ENCODE measurements at places on chromosomes 7 and 10. TPM values are rescaled to one million over a fixed set of nuclear protein-coding genes. Genes with fewer than 3 reads are reported as not detected.

DNA sequence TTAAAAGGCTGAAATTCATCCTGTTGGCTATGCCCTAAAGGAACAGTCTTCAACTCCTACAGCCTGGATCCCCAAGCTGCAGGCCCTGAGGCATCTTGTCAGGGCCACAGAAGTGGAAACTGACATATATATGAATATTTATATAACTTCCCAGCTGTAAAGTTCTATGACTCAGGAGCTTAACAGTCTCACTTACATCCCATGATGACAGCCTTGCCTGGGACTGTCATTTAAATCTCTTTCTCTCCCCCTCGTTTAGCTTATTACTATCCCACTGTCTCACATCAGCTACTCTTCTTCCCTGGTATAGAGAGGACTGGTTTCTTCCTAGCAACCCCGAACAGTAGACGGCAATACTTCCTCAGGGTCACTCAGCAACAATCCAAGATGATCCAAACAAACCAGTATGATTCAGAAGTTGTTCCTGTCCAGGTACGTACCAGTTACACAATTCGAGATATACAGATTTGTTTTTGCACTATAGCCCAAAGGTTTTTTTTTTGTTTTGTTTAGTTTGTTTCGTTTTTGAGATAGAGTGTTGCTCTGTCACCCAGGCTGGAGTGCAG is 22.7 kb downstream of the KIAA1549 start:
- peak; percentile 47 for DNase-seq
- no peak overlapping the region for H3K27ac ChIP-seq
- no peaks in the 10 kb centered on the region for H3K36me3 ChIP-seq
- no peaks in the 10 kb centered on the region for H3K27me3 ChIP-seq
- H3K4me3 ChIP-seq = no peak overlapping the region

DNA sequence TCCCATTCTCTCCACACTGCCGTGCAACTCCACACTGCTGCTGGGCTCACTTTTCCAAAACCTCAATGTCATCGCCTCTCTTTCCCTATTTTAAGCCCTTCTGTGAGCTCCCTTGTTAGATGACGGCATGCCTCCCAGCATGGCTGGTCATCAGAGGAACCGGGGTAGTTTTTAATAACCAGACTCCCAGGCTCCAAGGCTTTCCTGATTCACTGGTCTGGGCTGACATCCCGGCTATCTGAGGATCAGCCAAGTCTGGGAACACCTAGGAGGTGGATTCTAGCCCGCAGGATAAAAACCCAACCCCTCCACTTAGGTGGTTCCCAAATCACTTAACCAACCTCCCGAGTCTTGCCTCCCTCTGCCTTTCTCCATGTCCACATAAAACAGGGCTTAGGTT is 295.4 kb upstream of the FZD8 start:
- H3K4me3 ChIP-seq = no peak overlapping the region
- no peak for DNase-seq

GRCh38 chr10:248307-248706 is 113.1 kb downstream of the ZMYND11 start:
- no peaks in the 10 kb centered on the region for H3K27me3 ChIP-seq
- no peak for DNase-seq
- no peak overlapping the region for H3K27ac ChIP-seq
- H3K36me3 ChIP-seq = peaks cover 43% of the 10 kb centered on the region
- H3K4me1 ChIP-seq = no peaks in the 10 kb centered on the region

- H3K36me3 ChIP-seq = no peaks in the 10 kb centered on the region
- peaks cover 8% of the 10 kb centered on the region for H3K27me3 ChIP-seq
- no peak overlapping the region for H3K4me3 ChIP-seq
- H3K4me1 ChIP-seq = no peaks in the 10 kb centered on the region
Measured at GRCh38 chr7:8260871-8261694, 884 bp downstream of the ICA1 start.

- no peaks in the 10 kb centered on the region for H3K27me3 ChIP-seq
- no peaks in the 10 kb centered on the region for H3K4me1 ChIP-seq
- no peak overlapping the region for H3K27ac ChIP-seq
- no peak overlapping the region for H3K4me3 ChIP-seq
- no peaks in the 10 kb centered on the region for H3K36me3 ChIP-seq
Measured at GRCh38 chr10:96441987-96442643, 71.6 kb downstream of the TLL2 start.

DNA sequence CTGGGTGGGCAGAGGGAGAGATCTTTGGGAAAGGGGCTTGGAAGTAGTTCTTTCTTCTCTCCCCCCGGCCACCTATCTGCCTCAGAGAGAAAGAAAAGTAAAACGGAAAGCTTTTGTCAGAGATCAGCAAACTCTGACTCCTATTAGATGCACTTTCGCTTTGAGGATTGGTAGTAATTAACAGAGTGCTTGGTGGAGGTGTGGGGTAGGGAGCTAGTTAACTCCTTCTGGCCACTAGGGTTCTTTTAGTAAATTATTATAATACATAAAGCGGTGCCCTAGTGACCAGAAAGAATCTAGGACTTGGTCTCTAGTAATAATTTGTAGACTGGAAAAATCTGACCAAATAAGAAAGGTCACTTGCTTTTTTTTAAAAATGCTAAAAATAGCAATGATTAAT is 54.6 kb downstream of the CPVL start:
- H3K27me3 ChIP-seq = peaks cover 13% of the 10 kb centered on the region
- peaks cover 2% of the 10 kb centered on the region for H3K4me1 ChIP-seq
- no peaks in the 10 kb centered on the region for H3K36me3 ChIP-seq
- DNase-seq = no peak

GRCh38 chr7:24283897-24284698 is at the start of gene NPY:
TSS of gene NPY (plus strand) at chr7:24284190. CDS start at chr7:24285241, 1,051 bp downstream.
- H3K27ac ChIP-seq = no peak within 1 kb of the TSS
- no peaks in the 10 kb centered on the region for H3K4me1 ChIP-seq
- H3K36me3 ChIP-seq = no peaks in the 10 kb centered on the region

GRCh38 chr10:80755893-80756292 is 218.2 kb downstream of the SH2D4B start:
- H3K27me3 ChIP-seq = no peaks in the 10 kb centered on the region
- no peak overlapping the region for H3K4me3 ChIP-seq
- H3K4me1 ChIP-seq = no peaks in the 10 kb centered on the region
- no peaks in the 10 kb centered on the region for H3K36me3 ChIP-seq
- H3K27ac ChIP-seq = no peak overlapping the region

DNA sequence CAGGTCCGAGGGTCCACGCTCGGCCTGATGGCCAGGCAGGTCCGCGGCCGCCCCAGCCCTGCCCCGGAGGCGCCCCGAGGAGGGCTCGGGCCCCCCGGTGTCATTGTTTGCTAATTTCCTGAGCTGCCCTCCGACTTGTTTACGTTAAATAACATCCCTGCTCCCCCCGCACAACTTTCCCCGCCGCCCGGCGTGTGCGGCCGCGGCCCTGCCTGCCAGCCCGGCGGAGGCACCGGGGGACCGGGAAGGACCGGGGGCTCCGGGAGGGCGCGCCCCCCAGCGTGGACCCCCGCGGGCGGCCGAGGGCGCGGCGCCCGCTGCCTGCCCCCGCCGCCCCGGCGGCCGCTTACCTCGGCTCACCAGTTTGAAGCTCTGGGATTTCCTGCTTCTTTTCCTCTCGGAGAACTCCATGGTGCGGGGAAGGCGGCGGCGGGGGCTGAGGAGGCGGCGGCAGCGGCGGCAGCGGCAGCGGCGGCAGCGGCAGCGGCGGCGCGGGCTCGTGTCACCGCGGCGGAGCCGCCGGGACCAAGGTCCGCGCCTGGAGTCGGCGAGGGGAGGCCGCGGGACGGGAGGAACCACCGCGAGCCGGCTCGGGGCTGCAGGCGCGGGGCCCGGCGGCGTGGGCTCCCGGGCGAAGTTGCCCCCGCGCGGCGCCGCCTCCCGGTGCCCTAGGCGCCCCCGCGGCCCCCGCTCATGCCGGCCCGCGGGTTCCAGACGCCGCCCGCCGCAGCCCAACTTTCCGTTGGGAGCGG is 515 bp downstream of the BEND7 start:
- H3K4me1 ChIP-seq = peaks cover 3% of the 10 kb centered on the region
- H3K27me3 ChIP-seq = peaks cover 2% of the 10 kb centered on the region
- H3K36me3 ChIP-seq = no peaks in the 10 kb centered on the region
- no peak for DNase-seq
- H3K27ac ChIP-seq = no peak overlapping the region

DNA sequence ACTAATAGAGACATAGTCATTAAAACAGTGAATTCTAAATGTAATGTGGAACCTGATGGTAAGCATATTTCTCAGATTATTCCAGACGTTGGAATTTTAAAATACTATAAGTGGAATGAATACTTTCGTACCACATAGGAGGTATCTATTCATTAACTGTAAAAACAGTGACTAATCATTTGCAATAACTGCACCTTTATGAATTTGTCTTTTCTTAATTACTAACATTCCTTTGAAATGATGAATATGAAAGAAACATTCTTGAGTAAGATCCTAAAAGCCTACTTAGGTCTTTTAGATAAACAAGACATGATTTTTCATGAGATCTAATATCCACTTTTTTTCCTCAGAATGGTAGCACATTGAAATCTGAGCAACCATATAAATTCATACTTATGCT is 549.0 kb upstream of the LRRN3 start:
- DNase-seq = peak; percentile 67
- H3K36me3 ChIP-seq = no peaks in the 10 kb centered on the region
- no peak overlapping the region for H3K27ac ChIP-seq
- H3K4me3 ChIP-seq = no peak overlapping the region
- H3K27me3 ChIP-seq = no peaks in the 10 kb centered on the region

DNA sequence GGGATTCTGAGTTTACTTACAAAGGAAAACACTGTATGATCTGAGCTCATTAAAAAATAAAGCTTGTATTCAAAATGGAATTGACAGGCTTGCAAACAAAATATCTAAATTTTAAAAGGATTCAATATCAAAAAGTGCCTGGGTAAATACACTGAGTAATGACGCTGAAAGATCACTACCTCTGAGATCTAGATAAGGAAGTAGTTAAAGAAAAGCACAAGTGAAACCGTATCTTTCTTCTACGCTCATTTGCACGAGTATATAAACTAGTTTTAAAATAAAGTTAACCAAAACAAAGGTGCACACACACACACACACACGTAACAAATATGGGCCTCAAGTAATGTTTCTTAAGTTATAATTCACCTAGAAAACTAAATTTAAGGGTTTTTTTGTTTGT is 93.4 kb downstream of the SNX13 start:
- H3K4me3 ChIP-seq = no peak overlapping the region
- DNase-seq = no peak
- H3K27me3 ChIP-seq = no peaks in the 10 kb centered on the region
- H3K4me1 ChIP-seq = peaks cover 2% of the 10 kb centered on the region
- H3K27ac ChIP-seq = no peak overlapping the region

- no peaks in the 10 kb centered on the region for H3K36me3 ChIP-seq
- no peak overlapping the region for H3K27ac ChIP-seq
- H3K4me3 ChIP-seq = no peak overlapping the region
- 0 out of 2 replicates have a peak, but pooled peaks cover 2% of the 10 kb centered on the region for H3K4me1 ChIP-seq
Measured at GRCh38 chr7:141366091-141366621, 185.1 kb upstream of the AGK start.

- H3K27me3 ChIP-seq = no peaks in the 10 kb centered on the region
- peaks cover 9% of the 10 kb centered on the region for H3K4me1 ChIP-seq
- no peak overlapping the region for H3K27ac ChIP-seq
- no peak overlapping the region for H3K4me3 ChIP-seq
- DNase-seq = peak; percentile 87
Measured at GRCh38 chr7:40200791-40201190, 66.0 kb downstream of the SUGCT start.

DNA sequence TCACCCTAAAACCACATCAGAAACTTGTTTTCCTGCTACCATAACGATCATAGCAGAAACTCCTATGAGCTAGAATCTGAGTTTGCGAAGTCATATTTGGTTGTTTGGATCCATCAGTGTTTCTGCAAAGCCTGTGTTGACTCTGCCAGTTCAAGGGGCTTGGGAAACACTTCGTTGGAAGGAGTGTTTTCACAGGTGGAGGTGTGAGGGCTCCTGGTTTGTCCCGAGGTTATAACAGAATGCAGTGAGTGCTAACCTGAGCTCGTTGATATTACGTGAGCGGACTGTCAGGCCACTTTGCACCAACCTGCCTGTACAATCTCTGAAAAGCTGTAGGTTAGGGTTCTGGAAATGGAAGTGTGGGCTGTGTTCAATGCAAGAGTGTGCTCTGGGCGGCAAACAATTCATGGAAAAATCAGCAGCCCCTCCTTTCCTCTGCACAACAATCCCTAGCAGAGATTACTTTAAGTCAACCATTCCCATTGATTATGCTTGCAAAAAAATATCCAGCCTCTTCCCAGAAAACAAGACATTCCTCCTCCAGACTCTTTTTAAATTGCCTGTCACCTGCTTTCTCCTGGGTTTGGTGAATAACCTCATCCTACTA is 622.0 kb downstream of the TYW1 start:
- DNase-seq = no peak
- no peak overlapping the region for H3K27ac ChIP-seq
- no peaks in the 10 kb centered on the region for H3K27me3 ChIP-seq

DNA sequence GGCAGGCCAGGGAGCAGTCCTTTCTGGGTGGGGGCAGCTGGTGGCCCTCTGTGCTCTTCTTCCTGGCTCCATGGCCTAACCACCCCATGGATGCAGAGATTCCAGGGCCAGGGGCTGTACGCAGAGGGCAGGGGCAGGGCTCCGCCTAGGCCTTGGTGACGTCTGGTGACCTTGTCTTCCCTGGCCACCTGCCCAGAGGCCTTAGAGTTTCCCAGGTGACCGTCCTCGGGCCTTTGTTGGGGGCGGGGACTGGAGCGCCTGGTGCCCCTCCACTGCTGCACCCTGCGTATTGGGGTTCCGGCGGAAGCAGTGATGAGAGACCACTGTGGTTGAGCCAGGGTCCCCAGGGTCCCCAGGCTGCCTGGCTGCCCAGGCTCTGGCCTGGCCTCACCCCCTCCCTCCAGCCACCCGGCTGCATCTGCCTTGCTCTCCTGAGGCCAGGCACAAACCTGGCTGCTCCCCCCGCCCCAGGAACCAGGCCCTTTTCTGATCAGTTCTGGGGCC is 10.3 kb downstream of the PWWP2B start:
- H3K27ac ChIP-seq = peak overlapping the region; percentile 20
- no peaks in the 10 kb centered on the region for H3K27me3 ChIP-seq
- H3K4me1 ChIP-seq = peaks cover 6% of the 10 kb centered on the region
- peaks cover 18% of the 10 kb centered on the region for H3K36me3 ChIP-seq

DNA sequence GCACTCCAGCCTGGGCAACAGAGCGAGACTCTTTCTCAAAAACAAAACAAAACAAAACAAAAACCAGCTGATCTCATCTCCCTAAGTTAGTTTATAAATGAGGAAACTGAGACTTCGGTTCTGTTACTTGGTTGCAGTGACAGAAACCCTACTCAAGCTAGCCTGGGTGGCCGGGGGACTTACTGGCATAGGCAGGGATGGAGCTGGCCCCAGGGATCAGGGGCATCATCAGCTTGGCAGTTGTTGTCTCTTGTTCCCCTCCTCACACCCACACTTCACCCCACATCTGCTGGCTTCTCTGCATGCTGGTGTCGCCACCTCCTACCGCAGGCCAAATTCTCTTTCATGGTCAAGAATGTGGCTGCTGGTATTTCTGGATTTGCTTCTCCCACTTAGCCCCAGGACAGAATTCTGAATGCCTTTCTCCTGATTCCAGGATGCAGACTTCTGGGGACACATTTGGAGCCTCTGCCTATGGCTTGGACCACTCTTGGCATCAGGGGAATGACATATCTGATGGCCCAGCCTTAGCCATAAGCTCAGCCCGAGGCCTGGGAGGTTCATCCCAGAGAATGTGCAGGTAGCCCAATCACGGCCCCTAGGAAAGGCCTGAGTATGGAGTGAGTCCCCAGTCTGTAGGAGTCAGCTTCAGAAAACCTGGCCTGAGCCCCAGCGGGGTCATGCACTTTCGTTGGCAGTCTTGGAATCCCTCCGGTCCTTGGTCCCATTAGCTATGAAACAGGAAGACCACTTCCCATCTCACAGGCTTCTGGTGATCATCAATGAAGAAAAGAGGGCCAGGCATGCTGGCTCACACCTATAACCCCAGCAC is 41.6 kb upstream of the CTBP2 start:
- peaks cover 24% of the 10 kb centered on the region for H3K27me3 ChIP-seq
- H3K36me3 ChIP-seq = no peaks in the 10 kb centered on the region
- no peak overlapping the region for H3K4me3 ChIP-seq
- H3K4me1 ChIP-seq = peaks cover 4% of the 10 kb centered on the region

Gene HOXA13
- not detected for polyA plus RNA-seq

Gene SNX8
- polyA plus RNA-seq = 65.0 TPM

Gene FAM237B
- polyA plus RNA-seq = not detected

Gene FBH1
- polyA plus RNA-seq = 48.8 TPM

Gene MYPN
- polyA plus RNA-seq = 8.1 TPM

Measured in IMR-90 (cell line).